Effector CD4-positive, alpha-beta T cell (primary cell): ENCODE measurements at places on chromosomes 1 and 21.

DNA sequence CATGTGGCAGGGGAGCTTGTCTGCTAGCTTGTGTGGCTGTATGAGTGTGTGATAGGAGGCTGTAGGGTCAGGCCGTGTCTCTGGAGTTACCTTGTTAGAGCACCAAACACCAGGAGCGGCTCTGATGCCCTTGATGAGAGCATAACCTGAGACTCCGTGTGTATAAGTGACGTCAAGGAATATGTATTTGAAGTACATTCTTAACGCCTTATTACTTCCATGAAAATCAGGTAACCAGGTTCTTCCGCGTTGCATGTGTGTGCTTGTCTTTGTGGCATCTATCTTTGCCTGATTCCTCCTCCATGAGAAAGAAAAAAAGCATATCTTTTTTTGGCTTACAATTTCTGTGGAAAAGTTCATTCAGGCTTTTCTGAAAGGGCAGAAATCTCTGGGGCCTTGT, 4.6 kb downstream of the OLFML3 start:
- no peak for DNase-seq

- DNase-seq = no peak
These were observed 157.2 kb downstream of the TGFB2 start for GRCh38 chr1:218502383-218502782.

GRCh38 chr1:11458811-11459275, 20.1 kb upstream of the DISP3 start:
- no peak for DNase-seq

GRCh38 chr1:151165281-151165737, 393 bp downstream of the LYSMD1 start:
- no peak for DNase-seq

- DNase-seq = no peak
These were observed 88.6 kb downstream of the NUF2 start for GRCh38 chr1:163410073-163410999.

DNA sequence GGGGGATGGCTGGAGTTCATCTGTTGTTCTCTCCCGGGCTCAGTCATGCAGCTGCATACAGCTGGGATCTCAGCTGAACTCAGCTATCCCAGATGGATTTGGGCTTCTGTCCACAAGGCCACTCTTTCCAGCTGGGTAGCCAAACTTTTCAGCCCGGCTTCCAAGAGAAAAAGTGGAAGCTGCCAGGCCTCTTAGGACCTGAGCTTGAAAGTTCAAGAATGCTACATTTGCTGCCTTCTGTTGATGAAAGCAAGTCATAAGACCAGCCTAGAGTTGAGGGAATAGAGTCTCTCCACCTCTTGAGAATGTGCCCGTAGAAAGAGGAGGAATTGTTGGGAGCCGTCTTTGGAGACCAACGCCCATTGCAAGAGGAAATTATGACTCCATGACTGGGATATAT, 95.3 kb downstream of the C1orf21 start:
- no peak for DNase-seq

DNA sequence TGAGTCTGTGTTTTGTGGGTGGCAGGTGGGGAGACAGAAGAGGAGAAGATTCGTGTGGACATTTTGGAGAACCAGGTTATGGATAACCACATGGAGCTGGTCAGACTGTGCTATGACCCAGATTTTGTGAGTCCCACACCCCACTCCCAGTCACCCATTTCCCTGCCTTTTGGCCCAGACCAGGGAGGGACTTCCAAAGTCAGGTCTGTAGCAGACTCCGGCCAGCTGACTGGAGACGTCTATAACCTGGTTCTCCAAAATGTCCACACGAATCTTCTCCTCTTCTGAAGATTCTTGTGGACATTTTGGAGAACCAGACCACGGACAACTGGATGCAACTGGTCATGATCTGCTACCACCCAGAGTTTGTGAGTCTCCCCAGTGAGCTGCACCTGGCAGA, 1.6 kb downstream of the GSTM5 start:
- no peak for DNase-seq

DNA sequence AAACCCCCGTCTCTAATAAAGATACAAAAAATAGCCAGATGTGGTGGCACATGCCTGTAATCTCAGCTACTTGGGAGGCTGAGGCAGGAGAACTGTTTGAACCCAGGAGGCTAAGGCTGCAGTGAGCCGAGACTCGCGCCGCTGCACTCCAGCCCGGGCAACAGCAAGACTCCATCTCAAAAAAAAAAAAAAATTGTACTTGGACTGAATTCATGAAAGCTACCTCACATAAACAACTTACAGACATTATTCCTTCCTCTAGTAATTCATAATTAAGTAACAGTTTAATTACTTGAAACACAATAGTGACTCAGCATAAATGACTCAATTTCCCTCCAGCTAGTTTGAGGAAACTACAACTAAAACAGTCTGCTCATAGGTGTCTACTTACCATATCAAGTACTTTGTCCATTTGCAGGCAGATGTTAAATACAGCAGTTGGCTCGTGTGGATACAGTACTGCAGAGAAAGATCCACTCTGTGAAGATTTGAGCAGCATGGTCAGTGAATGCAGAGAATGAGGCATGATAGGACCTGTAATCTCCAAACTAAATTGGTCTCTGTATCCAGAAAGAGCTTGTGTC, 9.4 kb downstream of the DONSON start:
- no peak for DNase-seq

DNA sequence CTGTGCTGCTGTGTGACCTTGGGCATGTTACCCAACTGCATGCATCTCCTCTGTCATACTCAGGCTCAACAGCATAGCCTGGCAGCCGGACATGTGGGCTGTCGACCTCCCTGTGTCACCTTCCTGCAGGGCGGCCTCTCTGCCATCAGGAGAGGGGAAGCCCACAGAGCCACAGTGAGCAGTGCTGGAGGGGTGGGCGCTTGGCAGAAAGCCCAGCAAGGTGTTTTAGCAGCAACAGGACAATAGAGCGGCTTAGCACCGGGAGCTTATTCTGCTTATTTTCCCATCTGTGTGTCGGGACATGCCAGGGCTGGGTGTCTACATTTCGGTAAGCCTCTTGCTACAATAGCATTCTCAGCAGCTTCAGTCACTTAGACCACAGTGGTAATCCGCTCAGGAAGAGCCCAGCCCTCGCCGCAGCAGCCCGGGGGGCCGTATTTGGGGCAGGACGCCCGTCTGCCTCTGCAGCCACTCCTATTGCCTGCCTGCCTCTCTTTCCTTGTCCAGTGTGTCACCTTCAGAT, 22.8 kb upstream of the CDK18 start:
- no peak for DNase-seq

- peak; percentile 47 for DNase-seq
These were observed 27.5 kb downstream of the ARID1A start for GRCh38 chr1:26723013-26723991.

- DNase-seq = no peak
These were observed 158.7 kb downstream of the RUNX1 start for GRCh38 chr21:34890470-34890723.

DNA sequence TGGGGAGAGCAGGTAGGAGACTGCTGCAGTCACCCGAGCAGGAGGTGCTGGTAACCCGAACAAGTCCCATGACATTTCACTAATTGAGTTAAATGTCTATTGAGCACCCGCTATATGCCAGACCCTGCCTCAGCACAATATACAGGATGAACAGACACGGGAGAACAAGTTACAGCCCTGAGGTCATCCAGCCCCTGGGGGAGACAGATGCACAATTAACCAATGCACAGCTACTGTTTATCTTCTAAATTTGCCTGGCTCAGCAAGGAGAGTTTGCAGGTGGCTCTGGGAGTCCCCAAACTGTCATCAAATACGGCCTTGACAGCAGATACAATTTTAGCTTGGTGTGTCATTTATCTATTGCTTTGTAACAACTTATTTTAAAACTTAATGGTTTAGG, 18.1 kb downstream of the CITED4 start:
- DNase-seq = no peak

GRCh38 chr1:43007377-43008114, 48.9 kb upstream of the SLC2A1 start:
- no peak for DNase-seq

DNA sequence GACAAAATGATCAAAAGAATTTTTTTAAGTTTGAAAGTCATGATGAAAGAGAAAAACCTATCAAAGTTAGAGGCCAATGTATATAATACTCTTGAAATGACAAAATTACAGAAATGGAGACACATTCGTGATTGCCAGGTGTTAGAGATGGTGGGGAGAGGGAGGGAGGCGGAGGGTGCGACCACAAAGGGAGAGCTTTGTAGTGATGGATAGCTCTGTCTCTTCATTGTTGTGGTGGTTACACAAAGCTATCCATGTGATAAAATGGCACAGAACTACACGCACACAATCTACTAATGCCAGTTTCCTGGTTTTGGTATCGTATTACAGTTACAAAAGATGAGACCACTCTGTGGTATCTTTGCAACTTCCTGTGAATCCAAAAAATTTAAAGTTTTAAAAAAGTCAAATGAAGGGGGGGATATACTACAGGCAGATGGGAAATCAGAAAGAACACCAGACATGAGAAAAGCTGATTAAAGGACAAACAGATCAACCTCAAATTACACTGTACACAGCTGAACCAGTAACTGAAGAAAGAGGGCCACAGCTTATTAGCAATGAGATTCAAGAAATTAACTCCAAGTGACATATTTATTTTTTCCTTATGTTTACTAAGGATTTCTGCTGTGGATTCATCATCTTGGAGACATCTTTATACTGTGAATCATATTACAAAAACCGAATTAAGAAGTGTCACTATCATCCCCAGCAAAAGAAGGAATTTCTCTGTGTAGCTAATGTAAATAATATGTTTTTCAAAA, 199.1 kb downstream of the SLC45A1 start:
- no peak for DNase-seq

GRCh38 chr21:16198546-16198945, 468.8 kb downstream of the USP25 start:
- no peak for DNase-seq

DNA sequence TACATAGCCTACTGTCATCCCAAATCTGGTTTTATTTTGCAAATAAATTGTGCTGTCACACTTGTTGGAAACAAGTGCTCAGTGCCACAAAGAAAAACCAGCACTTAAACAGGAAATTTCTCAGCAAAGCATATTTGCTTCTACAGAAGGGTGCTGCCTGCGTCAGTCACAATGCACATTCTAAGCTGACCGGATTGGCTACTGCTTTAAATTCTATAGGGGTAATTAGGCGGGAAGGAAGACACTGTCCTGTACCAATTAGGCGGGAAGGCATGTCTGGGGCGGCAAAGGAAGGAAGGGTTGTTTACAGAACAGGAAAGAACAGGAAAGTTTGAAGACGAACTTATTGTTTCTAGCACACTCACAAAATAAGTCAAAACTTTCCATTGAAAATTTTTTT, 2.8 kb downstream of the IFI16 start:
- peak; percentile 35 for DNase-seq

DNA sequence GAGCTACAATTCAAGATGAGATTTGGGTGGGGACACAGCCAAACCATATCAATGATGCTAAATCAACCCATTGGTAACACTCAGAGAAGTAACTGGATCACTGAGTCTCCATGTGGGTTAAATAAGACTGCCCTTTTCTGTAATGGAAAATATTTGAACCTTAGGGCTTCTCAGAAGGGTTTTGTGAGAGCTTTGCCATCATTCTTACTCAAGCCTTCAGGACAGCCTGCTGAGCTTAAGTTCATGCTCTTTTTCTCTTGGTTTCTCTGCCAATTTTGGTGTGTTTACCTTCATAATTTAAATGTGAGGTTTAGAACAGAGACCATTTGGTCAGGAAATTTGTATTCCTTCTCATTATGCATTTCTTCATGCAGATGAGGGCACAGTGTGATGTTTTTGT, 74.7 kb downstream of the DISC1 start:
- DNase-seq = no peak
